ENCODE measurements at places on chromosomes 7 and 10.

DNA sequence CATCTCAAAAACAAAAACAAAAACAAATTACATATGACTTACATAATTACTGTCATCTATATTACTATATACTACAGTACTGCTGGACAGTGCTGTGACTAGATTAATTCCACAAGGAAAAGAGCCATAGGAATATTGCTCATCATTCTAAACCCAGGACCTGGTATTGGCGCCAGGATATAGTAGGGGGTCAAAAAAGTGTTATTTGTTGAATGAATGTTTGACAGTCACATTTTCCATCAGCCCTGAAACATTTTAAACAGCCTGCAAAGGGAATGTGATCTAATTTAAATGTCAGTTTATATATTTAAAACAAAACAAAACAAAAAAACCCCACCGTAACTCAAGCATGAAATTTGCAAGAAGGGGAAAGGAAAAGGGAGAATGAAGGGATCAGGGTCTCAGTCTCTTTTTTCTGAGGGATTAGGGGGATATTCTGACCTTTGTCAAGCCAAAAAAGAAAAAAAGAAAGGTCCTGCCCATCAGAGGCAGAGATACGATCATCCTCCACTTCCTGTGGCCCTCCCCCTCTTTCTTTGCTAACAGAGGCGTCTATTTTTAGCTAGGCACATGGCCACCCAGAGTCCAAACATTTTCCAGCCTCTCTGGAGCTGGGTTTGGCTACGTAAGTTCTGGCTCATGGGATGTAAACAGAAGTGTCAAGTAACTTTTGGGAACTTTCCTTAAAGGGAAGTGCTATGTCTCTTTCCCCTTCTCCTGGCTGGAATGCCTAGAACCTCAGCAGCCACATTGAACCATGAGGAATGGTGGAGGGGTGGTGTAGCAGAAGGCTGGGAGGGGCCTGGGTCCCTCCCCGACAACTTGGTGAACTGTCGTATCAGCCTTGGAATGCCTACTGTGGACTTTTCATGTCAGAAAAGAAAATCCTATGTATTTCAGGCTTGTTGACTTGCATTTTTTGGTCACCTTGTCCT lies 44.6 kb upstream of the DLG5 start:
- no peak for DNase-seq

DNA sequence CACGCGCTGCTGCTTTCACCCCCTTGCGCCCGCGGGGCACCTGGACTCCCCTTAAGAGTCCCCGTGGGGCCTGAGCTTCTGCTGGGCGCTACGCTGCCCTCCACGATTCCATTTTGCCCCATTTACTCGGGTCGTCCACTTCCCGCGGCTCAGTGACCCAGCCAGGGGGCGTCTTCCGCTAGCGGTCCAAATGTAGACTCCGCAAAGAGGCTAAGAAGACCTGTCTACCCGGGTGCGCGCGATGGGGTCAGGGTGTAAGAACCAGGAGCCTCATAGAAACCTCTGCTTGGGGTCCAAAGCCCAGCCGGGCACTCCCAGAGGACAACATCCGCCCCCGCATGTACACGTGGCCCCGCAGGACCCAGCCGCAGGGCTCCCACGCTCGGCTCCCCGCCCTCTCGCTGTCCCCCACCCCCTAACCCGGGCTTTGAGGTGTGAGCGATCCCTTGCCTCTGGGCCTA lies 5.2 kb upstream of the HMX2 start:
- no peak for DNase-seq

DNA sequence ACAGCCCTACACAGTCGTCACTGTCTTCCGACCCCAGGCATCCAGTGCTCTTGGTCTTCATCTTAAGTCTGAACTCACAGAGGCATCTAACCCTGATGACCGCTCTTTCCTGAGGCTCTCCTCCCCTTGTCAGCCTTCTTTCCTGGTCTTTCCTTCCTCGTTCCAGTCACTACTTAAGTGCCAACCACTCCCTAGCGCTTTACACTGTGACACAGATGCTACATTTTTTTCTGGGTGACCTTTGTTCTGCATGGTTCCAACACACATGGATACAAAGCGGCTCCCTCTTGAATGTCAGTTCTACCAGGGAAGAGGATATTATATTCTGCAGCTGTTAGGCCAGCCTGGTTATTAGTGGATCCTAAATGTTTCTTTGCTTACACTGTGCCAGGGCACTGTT lies 12.7 kb downstream of the YWHAG start:
- DNase-seq = no peak

DNA sequence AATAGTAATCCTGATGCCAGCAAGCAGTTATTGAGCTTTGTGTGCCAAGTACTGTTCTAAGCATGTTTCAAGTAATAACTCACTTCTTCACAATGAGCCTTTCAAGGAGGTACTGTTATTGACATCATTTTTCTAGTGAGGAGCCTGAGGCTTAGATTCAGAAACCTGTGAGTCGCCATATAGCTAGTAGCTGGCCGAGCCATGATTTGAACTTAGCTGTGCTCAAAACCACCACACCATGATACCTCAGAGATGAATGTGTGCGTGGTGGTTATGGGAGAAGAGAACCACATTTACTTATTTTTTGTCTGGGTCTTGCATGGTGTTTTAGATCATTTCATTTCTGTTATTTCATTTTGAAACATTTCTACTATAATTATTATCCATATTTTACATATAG lies 578.9 kb downstream of the AUTS2 start:
- DNase-seq = no peak

- no peak for DNase-seq
These were observed 118.1 kb upstream of the PCBD1 start for GRCh38 chr10:71006506-71006905.

DNA sequence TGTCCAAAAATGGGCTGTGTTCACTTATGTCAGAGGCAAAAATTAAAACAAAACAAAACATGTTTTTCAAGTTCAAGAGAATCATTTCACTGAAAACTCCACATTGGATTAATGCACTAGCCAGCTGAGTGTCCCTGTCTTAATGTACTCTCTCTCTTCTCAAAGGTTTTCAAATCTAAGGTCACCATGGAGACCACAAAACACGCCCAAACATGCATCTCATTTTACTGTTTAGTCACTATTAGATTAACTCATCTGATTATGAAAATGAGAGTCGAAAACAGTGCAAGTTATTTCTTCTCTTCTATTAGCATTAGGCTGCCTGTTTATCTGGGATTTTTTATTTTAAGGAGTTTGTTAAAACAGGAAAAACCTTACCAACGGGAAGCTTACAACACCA lies 70.8 kb upstream of the ASAH2 start:
- DNase-seq = no peak

GRCh38 chr7:96380111-96380512 lies 58.2 kb upstream of the SLC25A13 start:
- no peak for DNase-seq

GRCh38 chr7:4791738-4792536 lies 16.5 kb downstream of the AP5Z1 start:
- DNase-seq = peak; percentile 67

DNA sequence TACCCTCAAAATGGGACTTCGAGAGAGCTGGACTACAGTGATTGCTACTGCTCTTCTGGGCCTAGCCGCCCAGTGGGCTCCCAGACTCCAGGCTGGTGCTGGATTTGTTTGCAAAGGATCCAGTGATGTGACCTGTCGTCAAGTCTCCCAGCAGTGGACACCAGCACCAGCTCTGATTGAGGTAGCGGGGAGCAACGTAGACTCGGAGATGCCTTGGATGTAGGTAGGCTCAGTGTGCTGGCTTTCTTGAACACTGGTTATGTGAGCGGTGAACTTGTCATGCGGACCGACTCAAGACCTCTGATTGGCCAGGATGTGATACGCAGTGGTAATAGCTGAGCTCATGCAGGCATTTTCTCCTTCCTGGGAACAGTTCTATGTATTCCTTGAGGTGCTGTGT lies 19.4 kb downstream of the AKR1C2 start:
- no peak for DNase-seq

- DNase-seq = no peak
These were observed 9.7 kb upstream of the BICC1 start for GRCh38 chr10:58502956-58503355.

GRCh38 chr7:142548978-142549377 lies 200.3 kb upstream of the PRSS1 start:
- no peak for DNase-seq

DNA sequence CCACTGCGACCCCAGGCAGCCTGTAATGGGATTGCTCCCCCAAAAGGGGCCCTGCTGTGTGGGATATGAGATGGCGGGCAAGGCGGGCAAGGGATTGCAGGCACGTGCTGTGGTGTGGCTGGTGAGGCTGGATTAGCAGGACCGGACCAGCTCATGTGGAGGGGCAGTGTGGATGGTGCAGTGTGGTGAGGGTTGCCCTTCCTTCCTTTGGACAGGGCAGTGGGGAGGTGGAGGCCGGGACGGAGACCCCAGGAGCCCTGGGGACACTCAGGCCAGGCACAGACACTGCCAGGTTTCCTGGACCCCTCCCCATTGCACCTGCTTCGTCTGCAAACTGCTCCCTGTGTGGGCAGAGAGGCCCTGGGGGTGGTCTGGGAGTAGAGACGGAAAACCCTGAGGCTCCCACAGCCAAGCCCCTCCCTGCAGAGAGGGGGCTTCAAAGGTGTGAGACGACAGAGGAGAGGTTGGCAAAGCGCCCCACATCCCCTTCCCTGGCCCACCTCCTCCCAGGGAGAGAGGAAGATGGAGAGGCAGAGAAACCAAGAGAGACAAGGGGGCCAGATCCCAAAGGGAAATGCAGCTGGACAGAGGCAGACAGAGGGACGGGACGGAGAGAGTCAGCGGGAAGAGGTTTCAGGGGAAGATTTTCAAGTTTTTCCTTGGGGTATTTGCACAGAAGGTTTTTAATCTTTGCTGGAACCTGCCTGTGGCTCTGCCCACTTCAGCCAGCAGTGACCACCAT lies 89.2 kb downstream of the MICALL2 start:
- DNase-seq = no peak

DNA sequence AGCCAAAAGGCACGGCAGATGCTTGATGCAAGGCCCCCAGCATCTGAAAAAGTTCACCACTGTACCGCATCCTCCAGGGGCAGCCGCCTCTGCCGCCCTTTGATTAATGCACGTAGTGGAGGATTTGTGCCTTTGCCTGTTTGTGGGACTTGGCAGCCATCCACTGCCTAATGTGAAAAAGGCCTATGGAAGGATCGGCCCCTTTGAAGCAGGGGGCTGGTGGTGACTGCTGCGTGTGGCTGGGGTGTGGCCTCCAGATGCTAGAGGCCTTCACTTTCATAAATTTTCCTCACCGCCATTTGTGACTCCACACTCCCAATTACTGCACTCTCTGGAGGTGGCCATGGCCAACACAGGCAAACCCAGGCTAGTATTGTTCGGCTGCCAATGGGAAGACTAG lies 226.0 kb downstream of the BMPER start:
- DNase-seq = no peak

DNA sequence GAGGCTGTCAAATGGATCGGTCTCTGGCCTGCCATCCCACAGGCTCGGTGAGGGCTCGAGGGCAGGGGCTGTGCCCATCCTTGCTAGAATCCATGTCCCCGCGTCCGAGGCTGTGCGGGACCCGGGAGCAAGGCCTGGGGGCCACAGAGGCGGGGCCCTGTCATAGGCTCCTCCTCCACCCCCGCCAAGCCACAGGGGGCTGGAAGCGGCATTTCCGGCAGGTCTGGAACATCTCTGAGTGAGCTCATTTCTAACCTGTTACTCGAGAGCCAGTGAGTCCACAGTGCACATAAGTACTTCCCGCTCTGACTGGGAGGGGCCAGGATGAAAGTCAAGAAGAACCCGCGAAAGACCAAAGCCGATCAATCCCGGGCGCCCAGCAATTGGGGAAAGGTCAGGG lies 57.6 kb downstream of the NKX6-2 start:
- DNase-seq = no peak

GRCh38 chr7:13856012-13856411 lies 133.5 kb downstream of the ETV1 start:
- DNase-seq = no peak

- no peak for DNase-seq
These were observed 45.6 kb downstream of the MKI67 start for GRCh38 chr10:128080641-128081040.

GRCh38 chr7:28848906-28849305 lies 109.2 kb downstream of the TRIL start:
- DNase-seq = no peak

DNA sequence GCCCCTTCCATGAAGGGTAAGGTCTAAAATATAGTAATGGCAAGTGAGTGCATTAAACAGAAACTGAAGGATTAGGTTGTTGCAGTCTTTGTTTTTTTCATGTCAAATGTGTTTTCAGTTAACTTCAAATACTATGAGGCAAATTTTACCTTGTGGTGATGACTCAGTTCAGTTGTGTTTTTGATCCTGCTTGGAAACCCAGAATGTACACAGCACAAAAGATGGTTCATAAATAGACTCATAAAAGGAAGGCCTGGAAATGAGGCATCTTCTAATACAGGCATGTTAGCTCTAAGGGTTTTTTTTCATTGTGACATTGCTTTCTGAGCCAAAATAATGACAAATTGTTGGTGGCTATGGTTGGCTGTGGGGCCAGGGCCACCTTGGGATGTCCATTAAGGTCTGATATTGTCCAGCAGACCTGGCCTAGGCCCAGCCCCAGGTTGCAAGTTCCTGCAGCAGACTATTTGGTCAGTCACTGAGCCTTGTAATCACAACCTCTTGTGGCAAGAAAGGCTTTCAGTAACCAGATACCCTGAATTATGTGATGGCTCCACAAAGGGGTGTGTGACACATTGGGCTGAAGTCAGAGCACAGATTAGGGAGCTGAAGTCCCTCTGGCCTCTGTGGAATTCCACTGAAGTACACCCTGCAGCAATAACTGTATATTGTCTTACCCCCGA lies 69.0 kb upstream of the SAMD8 start:
- no peak for DNase-seq

- DNase-seq = no peak
These were observed 26.7 kb downstream of the TRIM8 start for GRCh38 chr10:102670871-102671434.

- peak; percentile 7 for DNase-seq
These were observed 140.7 kb upstream of the CALCR start for GRCh38 chr7:93715234-93715633.

GRCh38 chr7:157668221-157668883 lies 331.5 kb downstream of the DNAJB6 start:
- DNase-seq = no peak

DNA sequence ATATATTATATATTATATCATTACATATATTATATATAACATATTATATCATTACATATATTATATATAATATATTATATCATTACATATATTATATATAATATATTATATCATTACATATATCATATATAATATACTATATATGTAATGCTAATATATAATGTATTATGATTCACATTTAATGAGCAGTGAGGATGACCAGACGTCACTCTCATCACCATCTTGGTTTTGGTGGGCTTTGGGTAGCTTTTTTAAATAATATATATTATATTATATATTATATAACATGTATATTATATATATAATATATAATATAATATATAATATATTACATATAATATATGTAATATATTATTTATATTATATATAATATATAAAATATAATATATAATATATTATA lies 1189.4 kb upstream of the AUTS2 start:
- no peak for DNase-seq

DNA sequence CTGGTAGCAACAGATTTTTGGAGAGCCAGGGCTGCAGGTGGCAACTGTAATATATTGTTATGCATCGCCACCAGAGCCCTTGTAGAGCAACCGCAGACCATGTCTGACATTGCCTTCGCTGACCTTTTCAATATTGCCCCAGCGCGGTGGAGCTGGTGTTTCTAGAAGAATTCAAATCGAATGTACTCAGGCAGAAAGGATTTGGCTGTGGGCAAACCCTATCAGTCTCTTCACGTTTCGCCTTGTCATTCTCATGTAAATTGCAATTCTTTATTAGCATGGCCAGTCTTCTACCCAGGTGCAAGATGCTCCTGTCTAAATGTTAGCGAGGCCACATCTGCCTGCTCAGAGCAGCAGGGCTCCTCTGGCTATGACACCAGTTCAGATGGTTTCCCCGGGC lies 490.2 kb upstream of the AUTS2 start:
- DNase-seq = no peak

- no peak for DNase-seq
These were observed 117.5 kb downstream of the AHR start for GRCh38 chr7:17415955-17416354.

Measured in T-helper 2 cell (primary cell).